Activated CD4-positive, CD25-positive, alpha-beta regulatory T cell (primary cell): ENCODE measurements at places on chromosomes 5 and 9.

DNA sequence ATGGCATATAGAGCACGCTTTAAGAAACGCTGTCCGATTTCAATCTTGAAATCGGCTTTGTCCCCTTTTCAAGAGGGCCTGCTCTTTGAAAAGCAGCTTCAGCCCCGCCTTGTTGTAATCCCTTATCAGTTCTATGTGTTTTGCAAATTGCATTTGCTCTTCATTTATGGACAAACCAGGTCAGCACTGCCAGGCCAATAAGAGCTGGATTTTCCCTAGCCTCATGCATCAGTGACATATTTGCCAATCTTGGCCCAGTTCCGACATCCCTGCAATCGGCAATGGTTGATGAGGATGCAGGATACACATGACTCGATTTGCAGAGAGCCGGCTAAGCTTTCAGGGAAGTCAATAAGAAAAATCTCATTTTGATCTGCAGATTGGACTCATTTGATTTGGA lies 529.1 kb upstream of the CLINT1 start:
- DNase-seq = no peak

DNA sequence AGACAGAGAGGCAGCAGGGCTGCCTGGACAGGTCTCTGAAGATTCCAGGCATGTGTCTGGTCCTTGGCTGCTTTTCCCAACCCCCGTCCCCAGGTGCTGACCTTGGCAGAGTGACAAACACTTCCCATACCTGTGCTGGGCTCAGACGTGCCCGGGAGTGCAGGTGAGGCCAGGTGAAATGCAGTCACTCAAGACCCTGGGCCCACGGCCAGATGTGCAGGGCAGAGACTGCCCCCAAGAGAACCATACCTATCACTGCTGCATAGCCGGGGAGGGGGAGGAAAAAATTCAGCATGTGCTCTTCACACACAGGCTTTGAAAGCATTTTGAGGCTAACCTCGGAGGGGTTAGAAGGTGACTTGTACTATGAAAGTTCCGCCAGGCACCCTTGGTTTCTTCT lies 22.6 kb downstream of the CCNJL start:
- DNase-seq = no peak

GRCh38 chr5:16913187-16914107 lies 22.6 kb downstream of the MYO10 start:
- DNase-seq = no peak

- no peak for DNase-seq
These were observed 68.2 kb downstream of the NAA35 start for GRCh38 chr9:86009133-86009532.

GRCh38 chr5:71932655-71933338 lies 174.5 kb upstream of the MAP1B start:
- no peak for DNase-seq

- DNase-seq = no peak
These were observed 52.6 kb downstream of the MED27 start for GRCh38 chr9:132026932-132027585.

DNA sequence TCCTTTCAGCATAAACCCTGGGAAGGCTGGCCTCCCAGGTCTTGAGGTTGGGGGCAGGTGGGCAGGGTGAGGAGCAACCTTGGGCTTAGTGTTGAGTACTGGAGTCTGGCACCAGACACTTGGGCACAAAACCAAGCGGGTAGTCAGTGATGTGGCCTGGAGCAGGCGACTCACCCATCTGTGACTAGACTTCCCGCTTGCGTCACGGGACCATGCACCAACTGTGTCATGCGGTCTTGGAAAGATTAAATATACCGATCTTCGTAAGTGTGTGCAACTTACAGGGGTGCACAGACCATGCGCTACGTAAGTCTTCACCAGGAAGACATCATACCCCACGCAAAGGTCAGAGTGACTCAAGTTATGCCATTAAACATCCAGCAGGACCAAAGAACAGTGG lies 304.4 kb upstream of the IRX4 start:
- no peak for DNase-seq

DNA sequence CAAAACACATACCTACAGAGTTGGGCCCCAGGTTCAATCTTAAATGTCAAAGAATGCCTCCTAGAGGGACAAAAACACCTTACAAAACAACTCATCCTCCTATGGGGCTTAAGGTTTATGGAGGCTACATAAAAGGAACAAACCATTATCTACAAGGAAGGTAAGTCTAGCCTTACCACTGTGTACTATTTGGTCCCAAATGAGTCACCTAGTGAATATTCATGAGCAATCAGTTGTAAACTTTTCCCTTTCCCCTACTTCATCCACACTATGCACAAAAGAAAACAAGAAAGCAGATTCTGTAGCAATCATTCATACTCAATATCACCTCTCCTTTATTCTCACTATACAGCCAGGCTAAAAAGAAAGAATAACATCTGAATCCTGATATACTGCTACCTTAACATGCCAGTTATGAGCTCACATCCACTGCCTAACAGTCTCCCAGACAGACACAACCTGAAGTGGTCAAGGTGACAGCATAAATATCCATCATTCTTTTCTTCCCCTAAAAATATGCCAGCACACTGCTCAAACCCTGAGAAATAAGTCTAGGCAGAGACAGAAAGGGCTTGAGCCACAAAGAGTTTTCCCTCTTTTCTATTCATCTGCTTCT lies 6.2 kb downstream of the OXCT1 start:
- DNase-seq = no peak

DNA sequence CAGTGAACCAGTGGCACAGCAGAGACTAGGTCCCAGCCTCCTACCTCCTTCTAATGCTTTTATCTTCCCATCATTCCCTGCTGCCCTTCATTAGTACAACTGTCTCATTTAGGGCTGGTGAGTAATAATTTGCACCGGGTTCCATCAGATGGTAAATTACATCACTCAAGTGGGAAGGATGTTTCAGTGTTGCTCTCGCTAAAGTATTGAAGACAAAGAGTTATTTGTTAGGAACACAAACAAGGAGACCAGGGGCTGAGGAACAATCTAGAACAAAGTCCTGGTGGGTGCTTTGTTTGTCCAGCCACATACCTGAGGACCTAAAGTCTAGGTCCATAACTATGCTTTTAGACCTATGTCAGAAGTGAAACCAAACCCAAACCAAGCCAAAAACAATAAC lies 52.4 kb downstream of the SEC61B start:
- no peak for DNase-seq
